Left ventricle myocardium inferior (tissue), 1 donor: ENCODE measurements at places on chromosomes 3 and 15.

GRCh38 chr3:156761007-156761406 is 65.1 kb upstream of the LEKR1 start:
- no peak for DNase-seq

GRCh38 chr15:44541282-44541958 is 4.5 kb downstream of the EIF3J start:
- DNase-seq: no peak

DNA sequence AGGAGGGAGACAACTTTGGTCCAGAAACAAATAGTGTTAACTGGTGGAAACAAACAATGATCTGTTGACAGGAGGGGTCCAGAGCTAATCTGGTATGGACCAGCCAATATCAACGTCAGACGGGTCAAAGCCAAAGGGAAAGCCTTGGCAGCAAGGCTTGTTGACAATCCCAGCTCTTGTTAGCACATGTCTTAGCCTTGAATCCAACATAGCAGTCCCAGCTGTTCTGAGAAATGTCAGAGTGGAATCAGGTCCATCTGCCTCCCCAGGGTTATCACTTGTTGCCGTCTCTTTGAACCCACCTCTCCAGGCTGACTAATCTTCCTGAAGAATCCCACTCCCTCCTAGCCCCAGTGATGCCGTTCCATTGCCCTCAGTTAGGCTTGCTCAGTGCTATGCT is 404.6 kb upstream of the MCTP2 start:
- DNase-seq: peak; percentile 40

GRCh38 chr3:72436863-72437592 is 411.2 kb downstream of the SHQ1 start:
- no peak for DNase-seq

- no peak for DNase-seq
Observed at GRCh38 chr3:11991751-11992150, 12.4 kb upstream of the SYN2 start.

DNA sequence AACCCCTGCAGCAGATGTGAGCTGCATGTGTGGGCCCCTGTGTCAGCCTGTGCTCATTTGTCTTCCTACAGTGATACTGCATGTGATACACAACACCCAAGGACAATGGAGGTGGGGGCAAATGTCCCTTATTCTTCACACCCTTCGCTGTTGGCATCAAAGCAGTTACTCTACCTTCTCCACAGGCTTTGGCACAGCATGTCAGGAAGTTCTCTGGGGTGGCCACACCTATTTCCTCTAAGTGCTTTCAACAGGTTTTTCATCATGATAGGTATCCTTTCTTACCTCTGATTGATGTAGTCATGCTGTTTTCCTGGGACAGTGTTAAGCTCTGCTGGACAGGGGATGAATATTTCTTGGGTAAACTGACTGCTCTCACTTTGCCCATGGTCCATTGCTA is 29.5 kb downstream of the ZNF662 start:
- no peak for DNase-seq

DNA sequence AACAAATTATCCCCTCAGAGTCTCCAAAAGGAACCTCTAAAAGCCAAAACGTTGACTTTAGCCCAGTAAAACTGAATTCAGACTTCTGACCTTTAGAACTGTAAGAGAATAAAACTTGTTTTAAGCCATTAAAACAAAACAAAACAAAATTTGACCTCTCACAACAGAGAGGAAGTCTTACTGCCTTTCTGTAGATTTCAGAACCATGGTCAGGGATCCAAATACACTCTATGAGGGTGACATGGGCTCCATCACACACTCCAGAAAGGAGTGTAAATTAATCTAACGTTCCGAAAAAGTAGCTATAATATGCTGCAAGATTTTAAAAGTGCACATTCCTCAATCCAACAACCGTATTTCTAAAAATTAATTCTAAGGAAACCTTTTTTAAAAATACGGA is 19.2 kb upstream of the RPL14 start:
- DNase-seq: no peak

DNA sequence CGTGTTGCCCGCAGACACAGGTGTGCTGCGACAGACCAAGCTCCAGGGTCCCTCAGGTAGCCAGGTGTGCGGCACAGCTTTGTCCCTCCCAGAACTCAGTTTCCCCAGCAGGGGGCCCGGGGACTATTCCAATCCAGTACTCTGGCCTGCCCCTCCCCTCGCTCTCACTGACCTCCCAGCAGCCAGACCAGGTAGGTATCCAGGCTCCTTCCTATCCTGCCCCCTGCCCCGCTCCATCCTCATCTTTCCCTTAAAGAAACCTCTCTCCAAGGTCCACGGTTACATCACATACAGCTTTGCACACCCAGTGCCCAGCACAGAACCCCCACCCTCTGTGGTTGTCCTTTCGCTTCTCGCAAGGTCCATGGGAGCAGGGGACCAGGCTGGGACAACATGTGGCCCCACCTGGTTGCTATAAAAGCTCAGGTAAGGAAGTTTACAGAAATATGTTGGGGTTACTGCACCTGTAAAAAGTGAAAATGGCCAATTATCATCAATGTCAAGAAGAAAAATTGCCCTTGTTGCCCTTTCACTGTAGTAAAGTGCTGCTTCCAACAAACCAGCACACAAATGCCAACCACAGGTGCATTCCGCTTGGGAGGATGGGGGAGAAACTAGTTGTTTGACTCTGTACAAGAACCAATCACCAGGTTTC is 7.3 kb upstream of the CYP11A1 start:
- no peak for DNase-seq

DNA sequence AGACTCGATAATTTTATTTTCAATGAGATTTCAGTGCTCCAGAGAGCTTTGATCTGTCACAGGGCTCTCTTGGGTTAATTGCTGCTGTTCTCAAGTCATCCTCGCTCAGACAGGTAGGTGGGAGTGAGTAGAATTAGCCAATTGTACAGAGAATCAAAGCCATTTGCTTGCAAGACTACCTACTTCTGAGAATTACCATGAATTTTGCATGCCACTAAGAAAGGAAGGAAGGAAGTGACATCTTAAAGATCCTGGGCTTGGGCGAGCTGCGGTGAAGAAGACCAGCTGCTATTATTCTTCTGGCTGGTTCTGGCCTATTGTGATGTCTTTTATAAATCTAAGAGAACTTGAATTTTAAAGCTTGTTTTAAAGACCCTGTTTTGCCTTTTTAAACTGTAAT is 154.1 kb upstream of the LPP start:
- DNase-seq: no peak

- DNase-seq: no peak
Observed at GRCh38 chr3:62884096-62884870, 9.1 kb upstream of the CADPS start.

GRCh38 chr3:63508305-63508704 is 144.2 kb upstream of the SNTN start:
- DNase-seq: no peak

GRCh38 chr3:113277941-113278598 is 66.7 kb downstream of the BOC start:
- no peak for DNase-seq

- no peak for DNase-seq
Observed at GRCh38 chr3:190076601-190077394, 43.9 kb downstream of the P3H2 start.

DNA sequence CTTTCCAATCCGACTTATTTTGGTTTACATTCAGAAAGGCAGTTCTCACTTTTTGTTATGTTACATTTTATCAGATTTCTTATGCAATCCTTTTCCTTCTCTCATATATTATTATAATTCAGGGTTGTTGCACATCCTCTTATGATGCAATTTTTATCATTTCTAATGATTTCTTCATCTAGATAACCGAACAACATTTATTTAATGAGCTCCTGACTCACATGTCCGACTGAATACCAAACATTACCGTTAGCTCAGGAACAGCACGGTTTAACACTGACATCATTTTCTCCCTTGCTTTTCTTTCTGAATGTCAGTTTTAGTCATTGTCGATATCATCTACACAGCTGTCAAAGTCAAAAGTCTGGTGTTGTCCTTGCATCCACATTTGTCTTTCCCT is 199.2 kb downstream of the BCHE start:
- DNase-seq: no peak

DNA sequence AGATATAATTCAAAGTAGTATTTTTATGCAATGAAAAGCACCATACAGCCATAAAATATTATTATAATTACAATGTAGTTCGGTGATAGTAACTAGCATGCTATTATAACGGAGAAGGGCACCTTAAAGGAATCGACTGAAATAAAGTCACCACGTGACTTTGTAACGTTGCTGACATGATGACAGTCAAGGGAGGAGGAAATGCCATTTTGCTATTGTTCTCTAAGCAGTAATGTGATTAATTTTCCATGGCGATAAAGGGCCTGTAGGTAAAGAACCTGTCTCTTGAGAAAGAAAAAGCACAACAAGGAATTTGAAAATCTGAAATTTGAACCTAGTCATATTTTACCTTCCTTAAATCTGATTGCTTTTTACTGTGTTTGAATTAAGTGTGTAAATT is 526.2 kb downstream of the ROBO2 start:
- no peak for DNase-seq

- DNase-seq: no peak
Observed at GRCh38 chr3:34376691-34377090, 578.3 kb downstream of the PDCD6IP start.

GRCh38 chr3:16066975-16067374 is 107.5 kb upstream of the GALNT15 start:
- DNase-seq: no peak

DNA sequence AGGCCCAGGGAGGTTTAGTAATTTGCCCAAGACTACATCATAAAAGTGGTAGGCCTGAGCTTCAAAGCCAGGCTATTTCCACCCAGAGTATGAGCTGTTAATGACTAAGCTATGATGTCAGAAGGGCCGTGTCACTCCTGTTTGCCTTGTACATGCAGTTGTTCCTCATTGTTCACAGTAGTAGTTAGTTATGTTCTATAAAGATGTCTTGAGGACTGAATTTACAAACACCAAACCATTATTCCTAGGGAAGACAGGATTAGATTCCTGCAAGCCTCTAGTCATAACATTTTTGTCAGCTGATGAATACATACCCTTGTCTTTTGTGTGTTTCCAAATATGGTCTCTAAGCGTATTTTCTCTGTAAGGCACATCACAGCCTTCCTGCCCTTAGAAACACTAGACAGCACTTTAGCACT is 20.9 kb upstream of the LARS2 start:
- no peak for DNase-seq

- no peak for DNase-seq
Observed at GRCh38 chr15:89103481-89104171, 15.4 kb downstream of the ABHD2 start.

DNA sequence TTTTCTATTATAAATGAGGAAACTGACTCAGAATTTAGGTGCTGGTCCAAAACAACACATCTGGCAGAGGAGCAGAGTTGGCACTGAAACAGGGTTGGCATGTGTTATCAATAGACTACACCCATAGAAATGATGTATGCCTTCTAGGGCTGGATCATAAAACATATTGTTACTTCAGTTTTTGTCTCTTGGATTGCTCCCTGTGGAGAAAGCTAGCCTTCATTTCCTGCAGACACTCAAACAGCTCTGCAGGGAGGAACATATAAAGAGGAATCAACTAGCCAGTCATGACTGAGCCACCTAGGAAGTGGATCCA is 507 bp upstream of the MRPL3 start:
- DNase-seq: no peak

DNA sequence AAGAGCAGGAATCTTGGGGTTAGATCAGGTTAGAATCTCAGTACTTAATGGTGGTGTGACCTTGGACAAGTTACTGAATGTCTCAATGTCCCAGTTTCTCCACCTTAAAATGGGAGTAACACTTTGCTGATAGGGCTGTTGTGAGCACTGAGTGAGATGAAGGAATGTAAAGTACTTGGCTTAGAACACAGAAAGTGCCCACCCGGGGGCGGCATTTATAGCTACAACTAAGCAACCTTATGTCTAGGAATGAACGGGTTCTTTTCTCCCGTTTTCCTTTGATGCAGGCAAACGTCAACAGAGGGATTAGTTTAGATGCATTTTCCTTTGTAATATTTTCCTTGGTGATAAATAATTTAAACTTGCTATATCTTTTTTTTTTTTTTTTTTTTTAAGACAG is 176.6 kb downstream of the USP13 start:
- no peak for DNase-seq

- no peak for DNase-seq
Observed at GRCh38 chr3:24359645-24360462, 134.8 kb downstream of the THRB start.

DNA sequence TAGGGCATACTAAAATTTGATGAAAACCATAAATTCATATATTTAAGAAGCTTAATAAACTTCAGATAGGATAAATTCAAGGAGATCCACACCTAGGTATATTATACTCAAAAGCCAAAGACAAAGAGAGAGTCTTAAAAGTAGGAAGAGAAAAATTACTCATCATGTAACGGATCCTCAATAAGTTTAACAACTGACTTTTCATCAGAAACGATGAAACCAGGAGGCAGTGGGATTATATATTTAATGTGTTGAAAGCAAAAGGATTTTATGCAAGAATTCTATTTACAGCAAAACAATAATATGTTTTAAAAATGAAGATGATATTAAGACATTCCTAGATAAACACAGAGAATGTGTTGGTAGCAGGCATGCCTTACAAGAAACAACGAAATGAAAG is 202.7 kb downstream of the OXSM start:
- no peak for DNase-seq

- DNase-seq: no peak
Observed at GRCh38 chr15:38441130-38441519, 12.8 kb upstream of the FAM98B start.

DNA sequence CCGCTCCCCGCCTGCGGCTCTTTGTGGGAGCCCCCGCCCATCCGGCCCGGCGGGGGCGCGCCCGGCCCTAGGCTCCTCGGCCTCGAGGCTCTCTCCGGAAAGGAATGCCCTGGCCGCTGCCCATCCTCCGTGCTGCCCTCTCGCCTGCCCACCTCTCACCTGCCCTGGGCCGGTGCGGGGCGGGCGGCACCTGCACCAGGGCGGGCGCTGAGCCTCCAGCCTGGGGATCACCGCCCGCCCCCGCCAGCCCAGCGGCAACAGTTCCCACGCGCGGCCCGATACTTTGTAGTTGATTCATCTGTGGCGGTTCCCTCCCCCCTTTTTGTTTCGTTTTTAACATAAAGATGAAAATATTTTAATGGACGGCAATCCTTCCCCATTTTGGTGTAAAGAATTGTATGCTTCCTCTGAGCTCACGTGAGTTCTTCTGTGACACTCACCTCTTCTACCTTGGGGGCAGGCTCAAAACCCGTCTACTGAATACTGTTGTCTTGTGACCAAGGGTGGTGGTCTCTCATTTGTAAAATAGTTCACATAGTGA is 1.9 kb downstream of the KLF13 start:
- peak; percentile 59 for DNase-seq

- no peak for DNase-seq
Observed at GRCh38 chr3:127749361-127749760, 73.0 kb downstream of the MGLL start.

GRCh38 chr3:169657351-169658124 is 6.0 kb downstream of the MECOM start:
- no peak for DNase-seq
